ENCODE measurements at places on chromosomes 12 and 14.

- DNase-seq, result no peak
These were observed 515.5 kb downstream of the C12orf50 start for GRCh38 chr12:87513536-87514280.

GRCh38 chr12:106358396-106359241 lies 1.1 kb downstream of the POLR3B start:
- DNase-seq, result no peak

DNA sequence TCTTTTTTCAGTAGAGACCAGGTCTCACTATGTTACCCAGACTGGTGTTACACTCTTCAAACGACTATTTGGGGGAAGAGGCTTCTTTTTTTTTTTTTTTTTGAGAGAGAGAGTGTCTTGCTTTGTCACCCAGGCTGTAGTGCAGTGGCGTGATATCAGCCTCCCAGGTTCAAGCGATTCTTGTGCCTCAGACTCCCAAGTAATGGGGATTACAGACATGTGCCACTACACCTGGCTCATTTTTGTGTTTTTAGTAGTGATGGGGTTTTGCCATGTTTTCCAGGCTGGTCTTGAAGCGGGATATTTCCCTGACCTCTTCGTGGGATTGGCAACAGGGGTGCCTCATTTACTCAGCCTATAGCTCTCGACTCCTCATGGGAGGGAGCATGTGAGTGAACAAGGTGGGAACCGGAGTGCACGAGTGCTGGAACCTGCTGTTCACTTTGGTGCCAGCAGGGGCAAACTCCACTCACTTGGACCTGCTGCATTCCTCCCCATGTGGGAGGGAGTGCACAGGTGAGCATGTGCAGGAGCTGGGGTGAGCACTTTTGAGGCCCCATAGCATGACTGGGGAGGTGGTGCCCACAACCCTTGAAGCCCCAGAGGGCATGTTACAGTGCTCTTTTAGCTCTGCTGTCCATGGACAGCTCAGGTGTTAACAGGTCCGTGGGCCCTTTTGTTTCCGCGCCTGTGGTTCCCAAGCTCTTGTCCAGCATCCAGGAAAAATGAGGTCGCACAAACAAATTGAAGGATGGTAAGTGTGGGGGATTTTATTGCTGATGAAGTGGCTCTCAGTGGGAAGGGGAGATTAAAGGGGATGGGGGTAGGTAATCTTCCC lies 79.1 kb upstream of the HECTD1 start:
- no peak for DNase-seq

DNA sequence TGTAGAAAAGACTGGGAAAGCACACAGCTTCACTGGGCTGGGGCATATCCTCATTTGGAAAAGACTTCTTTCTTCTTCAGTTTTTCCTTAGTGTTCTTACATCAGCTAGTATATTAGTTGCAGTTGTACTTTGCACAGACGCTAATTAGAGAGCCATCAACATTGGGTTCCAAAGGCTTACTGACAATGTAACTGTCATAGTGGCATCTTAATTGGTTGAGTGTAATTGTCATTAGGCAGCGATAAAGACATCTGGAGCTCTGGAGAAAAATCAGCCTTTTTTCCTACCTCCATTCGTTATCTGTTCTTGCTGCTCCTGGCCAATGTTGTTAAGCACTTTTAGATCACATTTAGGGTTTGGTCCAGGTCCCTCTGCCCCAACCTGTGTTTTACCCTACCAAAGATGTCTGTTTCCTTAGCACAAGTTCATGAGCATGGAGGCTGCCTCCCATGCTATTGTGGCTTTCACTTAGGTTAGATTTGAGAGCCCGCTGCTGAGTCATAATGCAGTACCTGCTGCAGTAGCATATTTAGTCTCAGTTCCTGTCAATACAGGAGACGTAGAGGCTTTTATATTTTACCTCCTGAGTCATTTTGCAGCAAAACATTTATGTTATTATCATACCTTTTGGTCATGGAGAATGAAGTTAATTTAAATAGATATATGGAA lies 49.2 kb downstream of the FBXW8 start:
- peak; percentile 67 for DNase-seq

DNA sequence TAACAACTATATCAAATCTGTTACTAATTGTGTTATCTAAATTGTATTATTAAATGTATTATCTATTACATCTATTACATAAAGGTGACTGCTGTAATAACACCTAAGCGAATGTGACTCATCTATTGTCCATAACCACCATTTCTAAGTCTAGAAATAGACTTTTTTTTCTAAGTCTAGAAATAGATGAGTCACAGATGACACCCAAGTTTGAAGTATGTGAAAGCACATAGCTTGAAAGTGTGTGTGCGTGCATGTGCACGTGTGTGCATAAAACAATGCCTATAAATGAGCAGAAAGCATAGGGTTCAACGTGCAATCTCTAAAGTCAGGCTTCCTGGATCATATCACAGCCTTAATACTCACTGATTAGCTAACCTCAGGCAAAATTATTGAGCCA lies 451.3 kb upstream of the USP15 start:
- no peak for DNase-seq

DNA sequence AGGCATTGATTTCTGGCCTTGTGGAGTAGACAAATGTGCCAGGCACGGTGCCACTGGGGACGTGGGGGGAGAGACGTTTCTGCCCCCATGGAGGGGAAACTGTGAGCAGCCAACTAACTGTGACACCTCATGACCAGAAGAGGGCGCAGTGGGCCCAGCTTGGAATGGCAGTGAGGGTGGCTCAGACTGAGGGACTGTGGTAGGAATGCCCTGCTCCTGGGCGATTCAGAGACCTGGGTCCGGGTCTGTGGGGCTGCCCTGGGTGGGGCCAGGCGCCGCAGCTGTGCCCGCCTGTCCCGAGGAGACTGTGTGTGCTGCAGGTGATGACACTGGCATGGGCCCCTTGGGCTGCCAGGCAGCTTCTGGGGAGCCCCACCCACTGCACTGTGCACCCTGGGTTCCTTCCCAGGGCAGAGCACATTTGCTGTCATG lies 60.6 kb downstream of the SLC25A47 start:
- no peak for DNase-seq

GRCh38 chr12:83827193-83827592 lies 1085.4 kb downstream of the SLC6A15 start:
- DNase-seq, result no peak

DNA sequence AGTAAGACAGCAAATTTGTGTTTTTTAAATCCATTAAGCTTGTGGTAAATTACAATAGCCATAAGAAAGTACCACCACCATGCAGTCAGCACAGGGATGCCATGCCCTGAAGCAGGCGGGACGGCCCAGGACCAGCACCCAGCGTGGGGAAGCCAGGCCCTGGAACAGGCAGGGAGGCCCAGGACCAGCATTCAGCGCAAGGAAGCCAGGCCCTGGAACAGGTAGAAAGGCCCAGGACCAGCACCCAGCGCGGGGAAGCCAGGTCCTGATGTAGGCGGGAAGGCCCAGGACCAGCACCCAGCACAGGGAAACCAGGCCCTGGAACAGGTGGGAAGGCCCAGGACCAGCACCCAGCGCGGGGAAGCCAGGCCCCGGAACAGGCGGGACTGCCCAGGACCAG lies 13.2 kb downstream of the CHFR start:
- DNase-seq, result no peak

DNA sequence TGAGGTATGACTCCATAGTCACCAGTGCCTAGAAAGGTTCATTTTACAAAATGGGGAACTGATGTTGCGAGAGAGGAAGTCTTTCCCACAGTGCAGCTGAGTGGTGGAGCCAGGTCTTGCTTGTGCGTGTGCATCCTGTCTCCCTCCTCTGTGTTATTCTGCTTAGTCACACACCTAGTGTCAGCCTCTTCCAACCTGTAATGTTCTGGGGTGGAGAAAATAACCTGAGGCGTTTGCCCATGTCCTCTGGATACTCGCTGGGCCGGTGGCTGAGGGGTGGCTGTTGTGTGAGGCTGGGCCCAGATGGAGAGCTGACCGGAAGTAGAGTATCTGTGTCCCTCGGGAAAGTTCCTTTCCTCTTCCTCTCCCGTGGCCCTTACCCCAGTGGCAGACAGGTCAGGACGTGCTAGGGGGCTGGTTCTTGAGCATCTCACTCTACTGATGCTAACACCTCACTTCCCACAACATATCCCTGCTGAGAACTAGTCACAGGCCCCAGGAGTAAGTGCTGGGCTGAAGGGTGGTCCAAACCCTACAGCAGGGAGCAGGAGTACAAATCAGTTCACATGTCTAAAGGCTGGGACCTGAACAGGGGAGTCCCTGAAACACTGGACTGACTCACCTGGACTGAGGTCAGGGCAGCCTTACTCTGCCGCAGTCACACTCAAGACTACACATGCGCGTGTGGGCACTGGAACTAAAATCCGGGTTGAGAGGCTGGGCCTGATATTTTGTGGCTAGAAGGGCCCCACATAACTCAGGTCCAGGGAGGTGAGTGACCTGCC lies 7.0 kb downstream of the MLF2 start:
- no peak for DNase-seq

GRCh38 chr12:66941150-66941549 lies 262.3 kb upstream of the GRIP1 start:
- DNase-seq, result no peak

GRCh38 chr12:106118381-106119130 lies 20.2 kb downstream of the NUAK1 start:
- DNase-seq, result no peak

DNA sequence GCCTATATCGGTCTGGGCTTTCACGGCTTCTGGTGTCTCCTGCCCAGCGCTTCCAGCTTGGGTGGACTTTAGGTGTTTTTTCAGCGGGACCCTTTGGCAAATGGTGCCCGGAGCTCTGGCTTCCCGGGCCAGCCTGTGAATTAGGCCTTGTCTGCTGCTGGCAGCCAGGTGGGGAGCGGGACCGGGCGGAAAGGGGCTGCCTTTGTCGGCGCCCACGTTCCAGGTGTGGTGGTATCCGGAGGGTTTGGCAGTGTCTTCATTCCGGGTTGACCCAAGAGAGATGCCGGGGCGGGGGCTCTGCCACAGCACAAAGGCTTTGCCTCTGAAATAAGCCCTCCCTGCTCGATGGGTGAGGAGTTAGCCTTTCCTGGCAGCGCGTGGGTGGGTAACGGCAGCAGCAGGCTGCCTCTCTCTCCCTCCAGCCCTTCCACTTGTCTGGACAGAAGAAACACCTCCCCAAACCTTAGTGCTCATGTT lies 9.5 kb downstream of the RFLNA start:
- no peak for DNase-seq

- DNase-seq, result no peak
These were observed 438 bp upstream of the EGLN3 start for GRCh38 chr14:33951183-33951840.

GRCh38 chr14:45222485-45223262 lies 30.3 kb downstream of the MIS18BP1 start:
- DNase-seq, result no peak

DNA sequence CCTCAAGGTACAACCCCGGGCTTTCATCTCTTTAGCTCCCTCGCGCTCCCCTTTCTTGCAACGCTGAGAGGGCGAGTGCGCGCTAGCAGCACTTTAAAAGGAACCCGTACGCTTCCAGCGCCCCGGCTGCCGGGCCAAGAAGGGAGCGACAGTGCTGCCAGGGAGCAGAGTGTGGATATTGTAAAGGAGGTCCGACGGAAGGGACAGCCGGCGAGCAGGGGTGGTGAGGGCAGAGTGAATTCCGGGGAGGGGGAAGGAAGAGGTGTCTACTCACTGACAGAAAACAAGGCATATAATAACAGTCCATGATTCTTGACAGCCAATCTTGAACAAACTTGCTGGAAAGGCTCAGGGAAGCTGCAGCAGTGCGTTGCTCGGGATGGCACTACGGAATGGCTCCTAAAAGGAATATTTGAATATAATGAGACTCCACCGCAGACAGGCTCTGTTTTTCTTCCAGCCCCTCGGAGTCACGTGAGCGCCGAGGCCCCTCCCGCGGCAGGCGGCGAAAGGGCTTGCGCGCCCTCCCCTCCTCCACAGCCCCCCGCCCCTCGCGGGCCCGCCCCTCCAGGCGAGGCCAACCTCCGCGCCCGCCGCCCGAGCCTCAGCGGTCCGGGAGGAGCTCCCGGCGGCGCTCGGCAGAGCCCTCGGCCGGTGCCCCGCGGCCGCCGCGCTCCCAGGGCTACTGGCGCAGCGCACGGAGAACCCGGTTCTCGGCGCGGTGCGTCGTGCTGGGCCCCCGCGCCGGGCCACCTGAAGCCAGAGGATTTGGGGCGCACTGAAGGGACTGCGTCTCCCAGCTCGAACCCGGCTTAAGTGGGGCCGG lies 3.4 kb downstream of the BMP4 start:
- DNase-seq, result no peak

DNA sequence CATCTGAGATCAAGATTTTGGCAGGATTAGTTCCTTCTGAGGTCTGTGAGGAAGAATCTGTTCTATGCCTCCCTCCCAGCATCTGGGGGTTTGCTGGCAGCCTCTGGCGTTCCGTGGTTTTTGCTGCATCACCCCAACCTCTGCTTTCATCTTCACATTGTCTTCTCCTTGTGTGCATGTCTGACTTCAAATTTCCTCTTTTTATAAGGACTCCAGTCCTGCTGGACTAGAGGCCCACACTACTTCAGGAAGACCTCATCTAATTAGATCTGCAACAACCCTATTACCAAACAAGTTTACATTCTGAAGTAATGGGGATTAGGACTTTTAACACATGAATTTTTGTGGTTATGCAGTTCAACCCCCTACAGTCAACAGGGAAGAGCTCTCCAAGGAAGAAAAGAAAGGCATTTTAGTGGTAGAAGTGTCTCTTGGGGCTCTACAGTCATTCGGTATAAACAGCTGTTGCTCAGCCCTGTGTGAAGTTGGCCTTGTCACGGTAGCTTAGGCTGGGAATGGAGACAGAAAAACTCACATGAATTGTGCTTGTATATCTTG lies 89.7 kb downstream of the CAND1 start:
- no peak for DNase-seq

- no peak for DNase-seq
These were observed 88.1 kb downstream of the EFCAB11 start for GRCh38 chr14:89866458-89866857.

DNA sequence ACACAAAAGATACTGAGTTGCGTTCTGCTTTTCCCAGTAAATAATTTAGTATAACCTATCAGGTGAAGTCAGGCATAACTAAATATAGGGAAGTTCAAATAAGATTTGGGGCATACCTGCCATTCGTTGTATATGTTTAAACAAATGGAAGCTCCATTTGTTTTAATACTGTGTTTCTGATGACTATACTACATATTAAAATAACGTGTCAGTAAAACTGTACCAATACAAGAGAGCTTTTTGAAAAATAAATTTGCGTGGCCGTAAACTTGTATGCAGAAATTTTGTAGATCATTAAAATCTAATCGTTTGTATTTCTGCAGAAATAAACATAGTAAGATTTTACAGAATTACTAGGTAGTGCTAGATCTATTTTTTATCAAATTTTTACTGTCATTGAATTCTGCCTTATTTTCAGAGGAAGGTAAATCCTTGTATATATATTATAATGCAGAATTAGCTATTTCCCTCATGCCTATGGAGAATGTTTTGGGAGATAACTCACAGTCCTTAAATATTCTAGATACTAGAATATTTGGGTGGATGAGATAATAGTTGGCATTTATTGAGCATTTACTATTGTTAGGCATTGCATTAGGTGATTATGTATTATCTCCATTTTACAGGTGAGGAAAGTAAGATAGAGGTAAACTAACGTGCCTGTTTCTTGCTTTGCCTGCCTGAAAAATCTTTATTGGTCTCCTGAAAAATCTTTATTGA lies 1.5 kb downstream of the SCFD1 start:
- DNase-seq, result no peak

- peak; percentile 19 for DNase-seq
These were observed 41.8 kb upstream of the CLMN start for GRCh38 chr14:95361373-95362137.

All from GM12864 (cell line).